ENCODE measurements at places on chromosomes 6 and 20.
A peak's percentile ranks its signal among the peaks of the same experiment; 100 is the strongest.

GRCh38 chr6:139344186-139344963, 30.1 kb downstream of the CITED2 start:
- no peak for DNase-seq

DNA sequence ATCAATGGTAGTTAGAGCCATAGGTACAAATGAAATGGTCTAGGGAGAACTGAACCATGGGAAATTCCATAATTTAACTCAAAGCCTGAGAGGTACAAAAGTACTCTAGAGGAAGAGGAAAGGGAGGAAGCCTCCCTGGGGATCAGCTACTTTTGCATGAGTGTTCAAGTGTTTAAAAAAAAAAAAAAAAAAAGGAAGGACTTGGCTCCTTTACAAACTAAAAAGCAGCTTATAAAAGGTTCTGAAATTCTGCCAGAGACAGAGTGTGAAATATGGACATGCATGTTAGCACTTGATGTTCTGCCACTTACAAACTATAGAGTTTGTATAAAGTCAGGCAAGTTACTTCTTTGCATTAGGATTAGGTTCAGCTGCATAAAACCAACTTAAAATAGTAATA, 290.0 kb downstream of the TBC1D7 start:
- no peak for DNase-seq

GRCh38 chr6:42819803-42820511, 38.1 kb downstream of the BICRAL start:
- DNase-seq, result peak; percentile 18

DNA sequence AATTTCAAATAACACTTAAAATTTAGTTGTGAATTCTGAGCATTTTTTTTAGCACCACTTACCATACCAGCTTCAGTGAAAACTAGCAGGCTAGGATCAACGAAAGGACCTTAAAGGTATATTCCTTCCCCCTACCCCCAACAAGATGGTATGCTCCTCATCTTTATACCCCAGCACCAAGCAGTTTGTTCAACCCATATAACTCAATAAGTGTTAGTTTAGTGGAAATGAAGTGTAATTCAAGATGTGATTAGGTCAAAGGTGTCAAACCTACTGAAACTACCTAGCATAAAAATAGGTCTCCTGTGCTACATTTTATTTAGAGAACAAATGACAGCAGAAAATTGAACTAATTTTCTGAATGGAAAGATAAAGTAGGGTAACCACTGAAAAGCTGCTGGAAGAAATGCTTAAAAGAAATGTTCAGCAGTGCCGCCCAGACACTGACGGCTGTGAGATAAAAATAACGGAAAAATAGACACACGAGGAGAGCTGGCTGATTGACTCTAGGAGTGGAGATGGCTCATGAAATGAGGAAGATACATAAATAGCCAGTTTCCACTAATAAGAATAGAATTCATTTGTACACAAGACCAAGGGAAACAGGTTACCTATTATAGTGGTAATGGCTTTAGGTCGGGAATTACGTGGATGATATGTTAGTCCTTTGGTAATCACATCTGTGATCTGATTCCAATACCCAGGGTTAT, 94.8 kb downstream of the IPCEF1 start:
- no peak for DNase-seq

DNA sequence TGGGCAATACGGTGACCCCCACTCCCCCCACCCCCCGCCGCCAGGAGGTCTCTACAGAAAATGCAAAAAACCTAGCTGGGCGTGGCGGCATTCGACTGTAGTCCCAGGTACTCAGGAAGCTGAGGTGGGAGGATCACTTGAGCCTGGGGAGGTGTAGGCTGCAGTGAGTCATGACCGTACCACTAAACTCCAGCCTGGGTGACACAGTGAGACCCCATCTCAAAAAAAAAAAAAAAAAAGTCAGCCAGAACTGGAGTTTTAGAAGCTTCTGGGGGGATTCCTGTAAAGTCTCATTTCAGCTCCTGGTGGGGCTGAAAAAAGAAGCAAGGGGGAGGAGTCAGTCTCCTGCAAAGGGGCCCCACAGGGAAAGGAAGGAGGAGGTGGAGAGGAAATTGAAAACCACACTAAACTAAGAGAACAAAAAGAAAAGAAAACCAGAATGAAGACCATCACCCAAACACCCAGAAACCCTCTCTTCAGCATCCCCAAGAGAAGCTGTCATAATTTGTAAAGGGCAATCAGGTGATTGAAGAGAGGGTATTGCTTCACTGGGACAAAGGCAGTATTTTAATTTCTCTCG, 50.4 kb downstream of the NOL4L start:
- peak; percentile 31 for DNase-seq

DNA sequence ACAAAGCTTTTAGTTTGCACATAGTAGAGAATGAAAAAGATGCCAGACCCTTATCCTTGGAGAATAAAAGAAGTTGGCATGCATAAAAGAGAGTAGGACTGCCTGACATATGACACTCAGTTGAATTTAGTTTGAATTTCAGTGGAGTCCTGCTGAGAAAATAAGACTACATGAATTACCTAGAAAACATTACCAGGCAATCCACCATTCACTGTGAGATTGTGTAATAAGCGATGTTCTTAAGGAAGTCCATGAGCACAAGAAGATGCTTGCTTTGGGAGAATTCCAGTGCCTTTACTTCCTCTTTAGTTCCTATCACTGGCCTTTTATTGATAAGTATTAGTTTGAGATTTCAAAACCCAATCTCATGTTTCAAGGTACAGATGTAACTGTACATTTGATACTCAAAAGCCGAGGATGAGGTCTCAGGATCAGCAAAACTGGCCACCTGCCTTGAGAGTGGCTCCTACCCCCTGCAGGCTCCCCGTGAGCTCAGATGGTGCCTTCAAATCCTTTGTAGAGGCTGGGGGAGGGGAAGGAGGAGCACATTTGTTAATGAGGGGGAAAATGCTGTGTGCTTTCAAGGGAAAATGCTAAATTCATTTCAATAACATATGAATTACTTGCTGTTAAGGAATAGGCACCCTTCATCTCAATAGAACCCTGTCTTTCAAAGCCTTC, 11.2 kb upstream of the UNC93A start:
- no peak for DNase-seq

DNA sequence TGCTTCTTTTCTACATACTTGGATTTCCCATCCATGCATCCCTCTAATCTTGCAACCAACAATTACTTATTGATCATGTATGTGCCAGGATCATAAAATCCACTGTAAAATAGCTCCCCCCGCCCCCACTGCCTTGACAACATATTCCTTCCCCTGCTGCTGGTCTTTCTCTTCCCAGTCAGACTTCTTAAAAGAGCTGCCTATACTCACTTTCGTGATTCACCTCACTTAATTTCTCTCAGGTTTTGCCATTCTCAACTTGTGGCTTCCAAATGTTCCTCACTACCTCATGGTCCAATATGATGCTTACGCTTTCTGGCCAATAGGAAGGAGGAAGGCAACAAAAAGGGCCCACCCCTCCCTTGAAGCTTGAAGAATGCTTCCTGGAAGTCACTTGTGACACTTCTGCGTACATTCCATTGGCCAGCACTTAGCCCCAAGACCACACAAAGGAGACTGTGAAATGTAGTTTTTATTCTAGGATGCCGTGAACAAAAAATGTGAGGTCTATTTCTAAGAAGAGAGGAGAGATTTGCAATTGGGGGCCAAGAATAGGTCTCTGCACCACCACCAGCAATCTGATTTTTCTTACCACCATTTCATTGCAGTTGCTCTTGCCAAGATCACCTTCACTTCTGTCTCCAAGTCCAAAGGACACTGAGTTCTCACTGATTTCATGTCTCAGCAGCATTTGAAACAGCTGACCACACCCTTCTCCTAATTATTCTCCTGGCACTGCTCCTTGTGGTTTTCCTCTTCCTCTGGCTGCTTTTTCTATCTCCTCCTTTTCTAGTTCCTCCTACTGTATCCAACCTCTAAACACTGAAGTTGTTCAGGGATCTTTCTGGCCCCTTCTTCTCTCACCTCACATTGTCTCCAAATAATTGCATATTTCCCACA, 30.8 kb downstream of the CD164 start:
- no peak for DNase-seq

DNA sequence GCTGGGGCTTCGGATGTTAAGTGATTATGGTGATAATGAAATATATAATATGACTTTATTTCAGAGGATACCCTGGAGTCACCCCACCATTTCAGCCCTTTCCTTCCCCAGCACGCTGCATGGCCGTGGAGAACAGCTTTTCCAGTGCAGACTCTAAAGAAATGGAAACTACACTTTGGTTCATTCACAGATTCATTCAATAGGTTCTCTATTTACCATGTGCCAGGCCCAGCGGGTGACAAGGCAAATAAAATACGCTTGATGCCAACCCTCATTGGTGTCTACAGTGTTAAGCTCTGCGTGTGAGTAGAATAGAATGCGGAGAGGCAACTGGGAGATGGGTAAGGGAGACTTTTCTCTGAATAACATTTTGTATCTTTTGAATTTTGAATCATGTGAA, 89.7 kb downstream of the TCP11 start:
- DNase-seq, result no peak

DNA sequence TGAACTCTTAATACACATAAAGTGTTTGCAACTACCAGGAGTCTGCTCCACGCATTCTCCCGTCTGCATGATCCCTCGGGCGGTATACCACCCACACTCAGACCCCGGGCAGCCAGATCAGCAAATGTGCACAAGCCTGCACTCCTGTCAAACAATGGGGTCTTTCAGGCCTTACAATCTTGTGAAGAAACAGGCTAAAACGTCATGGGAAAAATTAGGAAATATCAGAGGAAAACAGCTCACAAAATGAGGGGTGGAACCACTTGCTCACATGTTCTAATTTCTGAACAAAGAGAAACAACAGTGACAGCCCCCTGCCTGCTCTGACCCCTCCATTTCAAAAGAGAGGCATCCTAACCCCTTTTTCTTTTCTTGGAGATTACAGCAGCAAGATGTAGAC, 69.4 kb downstream of the BACH2 start:
- no peak for DNase-seq

DNA sequence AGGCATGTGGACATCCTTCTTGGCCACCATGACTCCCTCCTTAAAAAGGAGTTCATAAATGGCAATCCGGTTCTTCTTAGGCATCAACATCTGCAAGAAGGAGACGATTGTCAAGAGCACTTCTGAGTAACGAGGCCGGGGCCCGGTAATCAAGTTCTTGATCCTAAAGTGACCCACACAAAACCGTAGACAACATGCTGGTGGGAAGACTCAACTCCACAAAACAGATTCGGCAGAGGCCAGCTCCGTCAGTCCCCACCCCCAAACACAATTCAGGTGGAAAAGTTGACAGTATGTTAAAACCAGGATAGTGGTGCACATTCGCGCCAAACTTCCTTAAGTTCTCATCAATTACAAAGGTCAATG, 754 bp downstream of the RPS10 start:
- no peak for DNase-seq

DNA sequence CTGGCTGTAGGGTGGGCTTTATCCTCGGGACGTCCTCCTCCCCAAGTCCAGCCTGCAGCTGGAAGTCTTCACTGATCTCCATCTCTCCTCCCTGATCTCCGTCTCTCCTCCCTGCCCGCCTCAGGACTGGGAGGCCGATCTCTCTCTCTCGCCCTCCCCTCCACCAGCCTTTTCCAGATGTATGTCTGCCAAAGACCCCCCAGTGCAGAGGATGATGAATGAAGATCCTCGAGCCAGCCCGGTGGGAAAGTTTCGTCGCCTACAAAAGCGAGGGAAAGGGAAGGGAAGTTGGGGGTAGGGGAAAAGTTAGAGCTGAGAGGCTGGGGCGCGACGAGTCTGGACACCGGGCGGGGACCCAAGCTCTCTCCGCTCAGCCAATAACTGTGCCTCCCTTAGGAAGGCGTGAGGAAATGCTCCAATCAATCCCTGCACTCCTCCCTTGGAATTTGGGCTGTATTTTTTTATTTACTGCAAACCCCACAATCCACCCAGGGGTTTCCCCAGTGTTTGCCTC, 595 bp upstream of the SRF start:
- no peak for DNase-seq

DNA sequence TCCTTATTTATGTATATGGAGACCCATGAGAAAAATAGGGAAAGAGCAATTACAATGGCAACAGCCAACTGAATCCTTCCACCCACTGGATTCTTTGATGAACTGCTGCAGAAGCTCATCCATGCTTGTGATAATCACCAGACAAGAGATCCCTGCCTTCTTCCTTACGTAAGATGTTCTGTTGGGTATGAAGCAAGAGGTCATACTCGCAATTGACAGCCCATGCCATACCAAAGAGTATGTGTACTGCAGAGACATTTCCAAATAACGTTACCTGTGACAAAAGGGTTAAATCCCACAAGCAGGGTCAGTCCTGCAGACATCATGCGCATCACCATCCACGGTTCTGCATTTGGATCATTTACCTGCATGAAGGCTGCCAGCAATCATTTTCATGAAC, 27.8 kb downstream of the ELOVL5 start:
- DNase-seq, result no peak

GRCh38 chr20:52312132-52312729, 120.7 kb upstream of the ZFP64 start:
- DNase-seq, result peak; percentile 44

DNA sequence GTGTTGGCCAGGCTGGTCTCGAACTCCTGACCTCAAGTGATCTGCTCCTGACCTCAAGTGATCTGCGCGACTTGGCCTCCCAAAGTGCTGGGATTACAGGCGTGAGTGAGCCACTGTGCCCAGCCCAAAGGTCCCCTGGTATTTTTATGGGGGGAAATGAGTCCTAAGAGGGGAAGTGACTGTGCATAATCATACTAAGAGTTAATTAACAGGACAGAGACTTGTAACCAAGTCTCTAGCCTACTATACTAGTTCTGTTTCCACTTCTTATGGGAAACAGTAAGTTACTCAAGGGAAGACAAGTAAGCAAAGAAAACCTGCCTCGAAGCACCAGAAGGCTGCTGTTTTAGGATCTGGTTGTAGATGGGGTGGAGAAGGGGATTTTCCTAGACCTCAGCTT, 27.9 kb downstream of the TCF15 start:
- no peak for DNase-seq

GRCh38 chr6:30103872-30104179, 9.1 kb downstream of the TRIM31 start:
- no peak for DNase-seq

DNA sequence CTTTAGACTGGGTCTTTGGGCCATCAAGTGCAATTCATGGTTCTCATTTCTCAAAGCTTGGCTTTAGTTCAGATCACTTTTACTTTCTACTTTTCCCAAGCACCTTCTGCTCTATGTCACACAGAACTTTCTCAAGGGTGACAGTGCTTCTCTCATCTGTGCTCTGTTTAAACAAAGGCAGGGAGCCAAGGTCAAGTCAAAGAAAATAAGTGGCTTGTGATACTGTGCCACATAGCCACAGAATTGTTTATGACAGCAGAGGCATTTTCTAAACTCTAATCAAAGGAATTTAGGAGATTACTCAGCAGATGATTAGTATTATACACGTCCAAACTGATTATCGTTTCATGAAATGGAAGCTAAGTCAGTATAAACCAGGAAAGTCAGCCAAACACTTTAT, 348.0 kb downstream of the HDGFL1 start:
- no peak for DNase-seq

Data from T-cell (primary cell).